ENCODE measurements at places on chromosomes 7 and 10.

- no peak for DNase-seq
These were observed 11.2 kb downstream of the BMPER start for GRCh38 chr7:33916357-33917081.

DNA sequence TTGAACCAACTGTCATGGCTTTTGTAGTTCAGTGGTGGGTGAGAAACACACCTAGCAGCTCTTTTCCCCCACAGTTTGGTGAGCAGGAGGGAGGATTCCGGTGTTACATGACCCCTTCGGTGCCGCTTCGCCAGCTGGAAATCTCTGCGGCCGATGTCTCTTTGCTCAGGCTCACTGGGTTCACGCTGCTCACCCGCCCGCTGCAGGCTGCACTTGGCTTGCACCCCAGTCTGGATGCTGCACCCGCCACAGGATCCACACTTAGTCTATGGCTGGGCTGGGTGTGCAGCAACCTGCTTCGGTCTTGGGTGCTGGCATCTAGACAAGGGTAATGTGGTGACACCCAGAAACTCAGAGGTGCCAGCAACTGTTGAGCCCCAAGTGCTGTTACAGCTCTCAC lies 191.8 kb downstream of the PON1 start:
- no peak for DNase-seq

GRCh38 chr7:131773413-131773812 lies 217.0 kb upstream of the PODXL start:
- DNase-seq: no peak

DNA sequence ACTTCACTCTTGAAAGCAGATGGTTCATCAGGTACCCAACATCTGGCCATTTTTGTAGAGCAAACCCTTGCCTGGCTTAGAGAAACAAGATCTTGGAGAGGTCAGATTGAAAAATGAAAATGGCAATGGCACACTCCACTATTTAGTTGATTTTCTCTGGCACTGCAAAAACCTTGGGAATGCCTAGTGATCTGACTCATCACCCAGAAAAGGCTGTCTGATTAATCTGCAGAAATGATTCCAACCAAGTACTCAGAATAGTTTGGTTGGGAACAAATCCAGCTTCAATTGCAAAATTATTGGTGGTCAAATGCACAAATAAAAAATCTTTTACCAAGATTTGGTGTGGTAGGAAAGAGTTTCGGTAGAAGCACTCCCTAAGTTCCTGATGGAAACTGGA lies 351.2 kb downstream of the PHTF2 start:
- DNase-seq: no peak

GRCh38 chr10:54796881-54797280 lies 4.2 kb downstream of the PCDH15 start:
- no peak for DNase-seq
